Stimulated activated effector memory CD8-positive, alpha-beta T cell treated with anti-CD3 and anti-CD28 coated beads, Interleukin-12 subunit alpha, Interleukin-12 subunit beta, amount 100 ng/mL, for 72 hours (primary cell): ENCODE measurements at places on chromosomes 16 and 17.

GRCh38 chr17:63476854-63477479 is at the start of gene ACE:
Gene ACE, plus strand, starts transcription at chr17:63477061. Its CDS starts 34 bp downstream, at chr17:63477095.
- peak; percentile 56 for DNase-seq

DNA sequence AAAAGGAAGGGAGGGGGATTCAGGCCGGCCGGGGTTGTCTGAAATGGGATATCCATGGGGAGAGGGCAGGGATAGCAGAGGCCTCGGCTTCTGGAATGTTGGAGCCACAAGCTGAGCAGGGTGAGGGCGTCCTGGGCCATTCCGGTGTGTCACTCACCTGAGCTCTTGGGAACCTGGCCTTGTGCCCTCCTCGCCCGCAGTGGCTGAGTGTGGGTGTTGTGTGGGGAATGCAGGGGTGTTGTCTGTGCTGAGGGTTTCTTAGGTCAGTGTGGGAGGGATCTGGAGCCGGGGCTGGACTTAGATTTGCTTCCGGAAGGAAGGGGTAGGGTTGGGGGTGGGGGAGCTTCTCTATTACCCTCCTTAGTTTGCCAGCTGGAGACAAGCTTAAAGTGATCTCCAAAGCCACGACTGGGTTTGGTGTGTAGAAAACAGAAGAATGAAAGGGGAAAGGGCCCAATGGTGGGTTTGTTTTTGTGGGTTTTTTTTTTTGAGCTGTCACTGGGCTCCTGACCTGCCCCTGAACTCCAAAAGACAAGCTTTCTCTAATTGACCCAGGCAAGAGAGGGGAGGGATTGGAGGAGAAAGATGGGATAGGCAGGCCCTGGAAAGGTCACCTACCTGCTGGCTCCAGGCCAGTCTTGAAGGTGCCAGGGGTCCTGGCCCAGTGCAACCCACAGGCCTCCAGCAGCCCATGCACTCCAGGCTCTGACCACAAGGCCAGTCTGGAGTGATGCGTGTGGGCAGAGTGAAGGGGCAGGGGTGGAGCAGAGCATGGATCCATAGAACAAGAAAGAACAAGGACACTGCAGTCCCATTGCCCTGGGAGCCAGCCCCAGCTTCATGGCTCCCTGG is at the start of gene SULT1A2:
TSS of gene SULT1A2 (minus strand) at position 211 of the 852 bp plus-strand sequence. CDS start 1,120 bp downstream, outside the sequence.
- no peak for DNase-seq

- no peak for DNase-seq
Observed at GRCh38 chr16:11556945-11557720, 29.6 kb downstream of the LITAF start.

- DNase-seq = no peak
Observed at GRCh38 chr16:16137110-16137509, 86.2 kb downstream of the ABCC6 start.

GRCh38 chr17:74028354-74029116 is 174.9 kb upstream of the RPL38 start:
- DNase-seq = no peak

GRCh38 chr16:51053775-51054174 is 97.3 kb downstream of the SALL1 start:
- DNase-seq = no peak

- DNase-seq = no peak
Observed at GRCh38 chr17:77196251-77196650, 55.5 kb downstream of the SEC14L1 start.

GRCh38 chr16:61654962-61655361 is 381.3 kb downstream of the CDH8 start:
- DNase-seq = no peak

DNA sequence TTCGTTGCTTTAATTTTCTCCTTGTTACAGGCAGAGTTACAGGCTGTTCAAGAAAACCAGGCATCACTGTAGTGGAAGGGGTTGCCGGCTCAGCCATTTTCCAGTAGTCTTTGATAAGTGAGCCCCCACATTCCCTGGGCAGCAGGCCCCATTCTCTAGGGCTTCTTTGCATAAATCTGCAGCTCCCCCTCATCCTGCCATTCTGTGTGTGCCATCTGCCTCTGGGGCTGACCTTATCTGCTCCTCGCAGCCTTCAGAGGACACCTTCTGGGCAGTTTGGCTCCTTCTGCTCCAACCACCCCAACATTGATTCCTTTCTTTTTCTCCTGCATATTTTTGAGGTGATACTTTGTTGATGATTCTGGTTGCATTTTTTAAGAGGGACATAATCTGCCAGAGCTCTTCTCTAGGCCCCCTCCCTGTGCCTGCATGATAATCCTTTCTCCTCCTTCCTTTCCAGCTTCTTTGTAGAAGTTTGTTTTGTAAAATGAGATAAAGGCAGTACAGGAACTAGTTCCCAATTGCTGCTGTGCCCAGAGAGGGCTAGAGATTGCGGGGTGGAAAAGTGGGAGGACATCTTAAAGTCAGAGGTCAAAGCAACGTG is 17.1 kb downstream of the RND2 start:
- no peak for DNase-seq

GRCh38 chr17:37137070-37137610 is 188.4 kb downstream of the AATF start:
- no peak for DNase-seq

GRCh38 chr17:17231621-17232302 is 5.2 kb downstream of the FLCN start:
- DNase-seq = no peak

DNA sequence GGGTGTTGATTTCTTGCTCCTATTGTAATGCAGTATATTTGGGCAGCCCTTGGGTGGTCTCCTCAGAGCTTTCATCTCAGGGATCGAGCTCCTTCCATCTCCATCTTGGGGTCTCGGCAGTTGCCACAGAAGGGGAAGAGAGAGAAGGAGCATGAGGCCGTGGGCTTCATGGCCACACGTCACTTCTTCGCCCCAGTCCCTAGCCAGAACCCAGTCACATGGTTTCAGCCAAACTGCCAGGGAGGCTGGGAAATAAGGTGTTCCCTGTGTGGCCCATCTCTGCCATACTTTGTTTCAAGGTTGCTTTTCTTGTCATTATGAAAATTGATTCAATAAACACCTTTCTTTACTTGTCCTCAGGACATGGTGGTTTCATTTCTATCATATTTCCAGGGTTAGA is 68.4 kb upstream of the NKD1 start:
- DNase-seq = no peak

DNA sequence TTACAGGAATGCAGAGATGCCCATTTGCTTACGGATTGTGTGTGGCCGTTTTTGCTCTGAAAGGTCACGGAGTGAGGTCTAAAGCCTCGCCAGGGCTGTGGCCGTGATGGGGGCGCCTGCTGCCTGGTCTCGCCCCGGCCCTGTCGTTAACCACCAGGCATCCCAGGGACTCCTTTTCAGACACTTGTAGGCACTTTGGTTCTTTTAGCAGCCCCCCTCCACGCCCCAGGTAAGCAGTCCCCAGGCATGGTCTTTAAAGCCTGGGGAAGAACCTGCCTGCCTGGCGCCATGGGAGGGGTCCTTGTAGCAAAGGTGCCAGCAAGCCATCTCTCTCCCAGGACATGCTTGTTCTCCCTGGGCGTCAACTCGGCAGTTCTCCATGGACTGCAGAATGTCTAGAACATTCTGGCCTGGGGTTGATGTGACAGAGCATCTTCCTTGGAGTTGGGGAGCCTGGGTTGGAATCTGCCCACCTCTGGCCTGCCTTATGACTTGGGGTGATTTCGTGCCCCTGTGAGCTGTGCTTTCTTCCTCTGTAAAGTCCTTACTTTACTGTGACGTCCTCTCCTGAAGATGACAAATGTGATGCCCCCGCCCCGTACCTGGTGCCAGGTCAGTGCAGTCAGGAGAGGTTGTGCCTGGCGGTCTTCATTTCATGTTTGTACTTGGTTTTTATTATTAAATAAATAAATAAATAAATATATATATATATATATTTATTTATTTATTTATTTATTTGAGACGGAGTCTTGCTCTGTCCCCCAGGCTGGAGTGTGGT is 5.4 kb downstream of the KCTD5 start:
- DNase-seq = no peak

DNA sequence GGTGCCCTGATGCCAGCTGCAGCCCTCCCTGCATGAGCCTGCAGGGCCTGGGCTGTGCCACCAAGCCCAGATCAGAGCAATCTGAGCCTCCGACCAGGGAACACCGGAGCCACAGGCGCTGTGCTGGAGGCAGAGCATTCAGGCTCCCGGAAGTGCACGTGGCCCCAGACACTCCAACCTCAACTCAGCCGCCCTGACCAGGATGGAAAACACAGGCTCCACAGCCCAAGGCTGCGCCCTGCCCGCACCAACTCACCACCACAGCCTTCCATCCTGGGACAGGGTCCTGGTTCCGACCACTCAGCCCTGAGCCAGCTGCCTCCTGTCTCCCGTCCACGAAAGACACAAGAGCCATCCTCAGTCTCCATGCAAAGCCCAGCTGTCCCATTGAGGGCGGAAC is 18.5 kb downstream of the LMF1 start:
- DNase-seq = no peak

- DNase-seq = no peak
Observed at GRCh38 chr16:2071454-2072202, 23.8 kb downstream of the TSC2 start.

DNA sequence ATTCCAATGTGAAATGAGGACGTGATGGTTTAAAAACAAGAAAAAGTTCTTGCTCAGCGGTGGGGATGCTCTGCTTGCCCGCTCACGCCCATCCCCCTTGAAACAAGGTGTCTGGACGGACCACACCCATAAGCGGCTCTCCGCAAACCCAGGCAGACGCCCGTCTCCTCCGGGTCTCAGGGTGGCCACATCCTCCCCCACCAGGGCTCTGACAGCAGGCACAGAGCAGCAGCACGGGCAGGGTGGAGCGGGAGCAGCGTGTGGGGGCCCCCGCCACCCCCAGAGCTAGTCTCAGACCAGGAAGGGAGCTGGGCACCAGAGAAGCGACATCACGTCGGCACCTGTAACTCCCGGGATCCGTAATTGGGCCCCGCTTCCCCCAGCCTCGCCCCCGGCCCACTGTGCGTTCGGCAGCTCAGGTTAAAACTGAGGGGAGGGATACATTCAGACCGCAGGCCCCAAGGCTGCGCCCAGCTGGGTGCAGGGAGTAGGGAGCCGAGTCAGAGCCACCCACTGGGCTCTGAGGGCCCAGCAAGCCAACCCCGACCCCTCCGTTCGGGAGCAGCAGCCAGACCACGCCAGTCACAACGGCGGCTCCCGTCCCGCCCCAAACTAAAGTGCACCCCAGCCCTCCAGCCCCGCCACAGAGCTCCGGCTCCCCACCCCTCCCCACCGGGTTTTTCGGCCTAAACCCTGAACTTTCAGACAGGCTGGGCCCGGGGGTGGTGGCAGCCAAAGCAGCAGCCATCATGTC is 22.0 kb downstream of the CLUH start:
- DNase-seq = peak; percentile 58

- no peak for DNase-seq
Observed at GRCh38 chr16:82300374-82300951, 130.4 kb upstream of the MPHOSPH6 start.

- no peak for DNase-seq
Observed at GRCh38 chr16:84741340-84741830, 41.6 kb downstream of the USP10 start.

- peak; percentile 91 for DNase-seq
Observed at GRCh38 chr17:8176197-8176940, at the start of gene TMEM107. Gene TMEM107, minus strand, starts transcription at chr17:8176380. Its CDS starts 94 bp downstream, at chr17:8176286.

GRCh38 chr17:61401389-61402072 is 1.9 kb downstream of the TBX2 start:
- DNase-seq = no peak

DNA sequence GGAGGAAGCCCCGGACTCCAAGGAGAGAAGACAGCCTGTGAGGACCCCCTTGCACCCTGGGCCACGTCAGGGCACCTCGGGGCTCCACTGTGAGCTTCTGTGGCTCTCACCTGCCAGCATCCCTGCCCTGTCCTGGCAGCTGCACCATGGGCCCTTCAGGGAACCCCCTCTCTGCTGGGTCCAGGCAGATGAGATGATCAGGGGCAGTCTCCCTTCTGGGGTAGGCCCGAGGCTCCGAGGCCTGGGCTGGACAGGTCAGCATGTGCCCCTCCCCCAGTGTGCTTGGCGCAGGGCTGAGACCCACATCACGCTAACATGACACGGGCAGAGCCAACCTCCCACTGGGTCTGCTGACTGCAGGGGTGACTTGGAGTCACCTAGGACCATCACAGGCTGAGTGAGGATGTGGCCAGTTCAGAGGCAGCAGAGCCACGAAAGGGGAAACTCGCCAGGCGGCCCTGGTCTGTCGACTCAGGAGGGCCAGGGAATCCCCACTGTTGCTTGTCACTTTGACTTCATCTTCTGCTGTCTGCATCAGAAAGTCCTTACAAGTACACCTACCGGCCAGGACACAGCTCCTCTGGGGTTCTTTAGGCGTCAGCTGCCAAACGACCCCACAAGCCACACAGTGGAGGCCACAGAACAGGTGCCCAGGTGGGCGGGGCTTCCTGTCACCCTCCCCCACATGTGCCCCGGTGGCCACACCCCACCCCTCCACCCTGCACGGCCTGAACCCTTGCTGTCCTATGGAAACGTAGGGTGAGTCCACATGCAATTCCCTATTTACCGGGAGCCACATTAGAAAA is 2.2 kb downstream of the GALNS start:
- peak; percentile 12 for DNase-seq

GRCh38 chr17:45302649-45303173 is 14.1 kb downstream of the MAP3K14 start:
- no peak for DNase-seq

GRCh38 chr16:85899444-85899843 is 482 bp downstream of the IRF8 start:
- DNase-seq = no peak

DNA sequence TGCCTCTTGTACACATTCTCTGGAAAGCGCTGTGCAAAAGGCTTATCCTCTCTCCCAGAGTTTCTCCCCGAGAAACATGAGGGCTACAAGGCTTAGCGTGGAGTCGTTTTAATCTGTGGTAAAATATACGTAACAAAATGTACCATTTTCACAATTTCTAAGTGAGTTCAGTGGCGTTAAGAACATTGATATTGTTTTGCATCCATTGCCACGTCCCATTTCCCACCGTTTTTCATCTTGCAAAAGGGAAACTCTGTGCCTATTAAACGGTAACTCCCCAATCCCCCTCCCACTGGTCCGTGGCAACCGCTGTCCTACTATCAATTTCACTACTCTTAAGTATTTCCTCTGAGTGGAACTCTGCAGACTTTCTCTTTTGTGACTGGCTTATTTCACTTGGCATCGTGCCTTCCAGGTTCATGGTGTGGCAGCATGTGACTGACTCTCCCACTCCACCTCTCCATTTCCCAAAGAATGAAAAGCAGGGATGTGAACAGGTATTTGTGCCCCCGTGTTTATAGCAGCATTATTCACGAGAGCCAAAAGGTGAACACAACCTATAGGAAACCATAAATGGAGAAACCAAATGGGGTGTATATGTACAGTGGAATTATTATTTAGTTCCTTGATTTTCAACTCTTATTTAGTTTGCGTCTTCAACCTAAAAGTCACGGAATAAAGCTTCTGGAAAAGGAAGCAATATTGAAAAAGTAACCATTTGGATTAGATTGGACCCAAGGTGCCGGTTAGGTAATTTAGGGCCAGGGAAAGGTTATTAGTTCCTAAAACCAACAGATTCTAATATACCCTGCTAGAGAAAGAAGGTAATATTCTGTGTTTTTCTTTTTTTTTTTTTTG is 1.1 kb upstream of the USP32 start:
- peak; percentile 55 for DNase-seq

GRCh38 chr16:78704416-78704815 is 605.0 kb downstream of the WWOX start:
- no peak for DNase-seq
